ENCODE measurements at places on chromosomes 2 and 18.
A peak's percentile ranks its signal among the peaks of the same experiment; 100 is the strongest.

- peak; percentile 57 for DNase-seq
Observed at GRCh38 chr2:170455617-170456426, 259.3 kb upstream of the SP5 start.

DNA sequence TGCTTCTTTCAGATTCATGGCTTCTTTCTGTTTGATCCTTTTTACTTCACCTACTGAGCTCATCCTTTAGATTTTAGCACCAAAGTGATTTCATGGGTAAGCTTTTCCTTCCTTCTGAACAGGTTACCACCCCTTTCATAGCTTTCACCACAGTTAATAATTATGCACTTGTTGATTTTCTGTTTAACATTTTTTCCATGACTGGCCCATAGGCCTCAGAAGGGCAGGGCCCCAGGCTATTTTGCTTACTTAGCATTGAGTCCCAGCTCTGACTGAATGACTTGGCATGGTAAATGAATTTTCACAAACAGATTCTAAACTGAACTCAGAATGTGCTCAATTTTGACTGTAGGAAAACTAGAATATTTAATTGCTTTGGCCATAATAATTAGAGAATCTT lies 177.0 kb downstream of the GCA start:
- no peak for DNase-seq

GRCh38 chr2:19746137-19746600 lies 155.6 kb downstream of the TTC32 start:
- DNase-seq = no peak

DNA sequence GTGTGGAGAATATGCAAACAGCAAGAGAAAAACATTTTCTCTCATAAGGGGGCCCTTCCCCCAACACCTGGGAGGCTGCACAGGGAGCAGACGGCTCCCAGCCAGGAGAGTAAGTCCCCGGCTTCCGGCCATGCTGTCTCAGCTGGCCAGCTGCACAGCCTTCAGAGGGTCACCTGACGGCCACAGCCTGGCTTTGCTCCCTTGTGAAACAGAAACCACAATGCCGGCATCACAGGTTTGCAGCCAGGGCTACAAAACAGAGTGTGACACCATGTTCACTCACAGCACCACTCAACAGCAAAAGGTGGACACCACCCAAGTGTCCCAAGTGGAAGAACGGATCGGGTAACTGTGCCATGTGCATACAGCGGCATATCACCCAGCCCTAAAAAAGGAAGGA lies 86.9 kb upstream of the GPC1 start:
- no peak for DNase-seq

DNA sequence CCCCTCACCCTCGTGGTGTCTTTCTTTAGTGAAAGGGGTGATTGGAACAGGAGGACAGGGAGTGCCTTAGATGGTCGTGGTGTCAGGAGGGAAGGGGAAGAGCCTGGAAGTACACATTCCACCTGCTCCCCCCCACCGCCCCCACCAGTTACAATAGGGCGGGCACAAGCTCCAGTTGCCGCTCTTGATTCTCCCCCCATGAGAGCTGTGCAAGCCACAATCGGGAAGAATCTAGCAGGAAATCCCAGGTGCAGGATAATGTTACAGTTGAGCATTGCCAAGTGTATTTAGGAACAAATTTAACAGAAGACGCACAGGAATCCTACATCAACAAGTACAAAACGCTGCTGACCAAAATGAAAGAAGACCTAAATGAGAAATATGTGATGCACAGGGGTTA lies 73.6 kb downstream of the ASAP2 start:
- DNase-seq = no peak

DNA sequence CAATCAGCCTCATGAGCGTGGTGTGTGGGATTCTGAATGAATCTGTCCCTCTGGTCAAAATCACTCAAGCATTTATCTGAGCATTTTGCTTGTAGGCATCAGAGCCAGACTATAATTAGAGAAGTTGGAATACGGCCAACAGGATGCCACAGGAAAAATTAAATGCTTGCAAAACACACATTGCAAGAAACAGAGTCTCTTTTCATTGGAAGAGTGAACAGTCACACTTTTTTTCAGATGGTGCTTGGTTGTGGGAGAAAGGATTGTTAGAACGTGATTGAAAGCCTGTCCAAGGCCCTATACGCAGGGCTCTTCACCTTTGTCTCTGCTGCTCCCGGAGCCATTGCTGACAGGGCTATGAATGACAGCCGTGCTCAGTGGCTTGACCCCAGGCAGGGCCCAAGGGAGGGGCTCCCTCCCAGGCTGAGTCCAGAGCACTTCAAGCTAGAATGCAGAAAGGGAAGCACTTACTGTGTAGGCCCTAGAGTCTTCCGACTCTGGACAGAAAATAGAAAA lies 59.8 kb downstream of the SNTG2 start:
- DNase-seq = no peak

- no peak for DNase-seq
Observed at GRCh38 chr2:59233920-59234319, 992.8 kb upstream of the FANCL start.
